T-helper 22 cell (primary cell): ENCODE measurements at places on chromosomes 1 and 21.

- no peak for DNase-seq
Observed at GRCh38 chr1:156452907-156453306, 47.7 kb downstream of the MEF2D start.

DNA sequence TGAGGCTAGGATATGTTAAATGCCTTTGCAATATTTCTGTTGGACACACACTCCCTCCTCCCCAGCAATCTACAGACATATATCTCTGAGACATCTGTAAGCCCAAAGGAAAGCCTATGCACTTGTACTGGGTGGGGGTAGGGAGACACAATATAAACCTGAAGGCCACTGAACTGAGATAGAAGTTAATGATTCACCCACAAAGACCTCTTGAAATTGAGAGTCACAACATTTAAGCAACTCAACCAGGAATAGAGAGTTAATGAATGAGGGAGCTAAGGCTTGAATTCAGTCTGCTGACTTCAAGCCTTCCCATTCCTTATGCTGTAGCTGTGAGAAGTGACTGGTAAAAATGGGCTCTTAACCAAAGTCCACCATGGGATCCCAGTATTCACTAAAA is 5.0 kb downstream of the OR10J1 start:
- DNase-seq = no peak

DNA sequence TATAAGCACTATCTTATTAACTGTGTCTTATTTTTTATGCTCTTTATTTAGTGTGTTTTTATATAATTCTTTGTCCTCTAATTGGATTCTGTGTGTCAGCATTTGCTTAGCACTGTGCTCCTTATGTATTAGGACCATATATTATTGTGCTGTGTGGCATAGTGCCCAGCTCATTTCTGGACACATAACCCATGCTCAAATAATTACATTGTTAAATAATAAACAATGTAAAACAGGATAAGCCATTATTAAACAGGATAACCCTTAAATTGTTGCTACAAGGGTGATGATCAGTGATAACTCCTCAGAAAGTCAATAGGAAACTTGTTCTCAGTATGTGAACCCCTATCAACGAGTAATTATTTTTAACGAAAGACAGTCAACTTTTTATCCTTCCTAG is 150.4 kb downstream of the ADGRL4 start:
- no peak for DNase-seq

DNA sequence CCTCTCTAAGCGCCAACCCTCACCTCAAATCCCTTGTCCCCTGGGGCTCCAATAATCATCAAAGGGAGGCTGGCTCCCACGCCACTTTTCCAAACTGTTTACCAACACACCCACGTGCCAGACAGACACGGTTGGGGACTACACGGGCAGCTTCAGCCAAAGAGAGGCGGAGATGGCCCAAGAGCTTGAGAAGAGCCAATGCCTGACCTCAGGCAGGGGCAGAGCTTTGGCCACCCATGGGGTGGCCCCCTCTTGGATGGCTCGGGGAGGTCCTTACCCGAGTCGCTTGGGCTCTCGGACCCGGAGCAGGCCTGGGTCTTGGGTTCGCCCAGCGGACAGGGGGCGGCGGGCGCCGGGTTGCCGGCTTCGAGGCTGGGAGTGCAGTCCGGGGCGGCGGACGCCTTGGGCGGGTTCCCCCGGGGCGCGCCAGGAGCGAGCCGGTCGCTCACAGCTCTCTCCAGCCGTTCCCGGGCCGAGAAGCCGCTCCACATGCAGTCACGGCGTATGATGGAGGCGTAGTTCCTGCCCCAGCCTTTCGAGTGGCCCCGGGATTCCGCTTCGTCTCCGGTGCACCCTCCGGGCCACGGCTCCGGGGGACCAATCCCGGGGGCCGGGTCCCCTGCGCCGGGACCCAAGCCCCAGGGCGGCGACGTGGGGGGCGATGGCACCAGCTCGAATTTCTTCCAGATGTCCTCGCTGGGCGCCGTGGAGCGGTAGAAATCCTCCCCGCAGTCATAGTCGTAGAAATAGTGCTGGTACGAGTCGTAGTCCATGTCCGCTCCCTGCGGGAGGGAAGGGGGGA is 854 bp downstream of the MYCL start:
- DNase-seq = no peak

GRCh38 chr1:24459551-24460266 is 42.9 kb upstream of the RCAN3 start:
- DNase-seq = no peak
